Esophagus squamous epithelium (tissue), 5 donors: ENCODE measurements at places on chromosomes 4 and X. TPM values are rescaled to one million over a fixed set of nuclear protein-coding genes. Genes with fewer than 3 reads are reported as not detected.

The PAGE2 gene
- total RNA-seq, result not detected

The JCHAIN gene
- 2.0 TPM for total RNA-seq

The MFSD8 gene
- total RNA-seq, result 14.6 TPM

The ABLIM2 gene
- 26.7 TPM for total RNA-seq

The DNAAF6 gene
- not detected for total RNA-seq

The UNC5C gene
- total RNA-seq, result 0.11 TPM

The CFAP99 gene
- not detected for total RNA-seq

The JADE3 gene
- total RNA-seq, result 4.6 TPM

The GRIA2 gene
- 0.76 TPM for total RNA-seq

The SERPINA7 gene
- total RNA-seq, result not detected

GRCh38 chr4:148497258-148497657, 55.0 kb upstream of the NR3C2 start:
- no peak for DNase-seq

DNA sequence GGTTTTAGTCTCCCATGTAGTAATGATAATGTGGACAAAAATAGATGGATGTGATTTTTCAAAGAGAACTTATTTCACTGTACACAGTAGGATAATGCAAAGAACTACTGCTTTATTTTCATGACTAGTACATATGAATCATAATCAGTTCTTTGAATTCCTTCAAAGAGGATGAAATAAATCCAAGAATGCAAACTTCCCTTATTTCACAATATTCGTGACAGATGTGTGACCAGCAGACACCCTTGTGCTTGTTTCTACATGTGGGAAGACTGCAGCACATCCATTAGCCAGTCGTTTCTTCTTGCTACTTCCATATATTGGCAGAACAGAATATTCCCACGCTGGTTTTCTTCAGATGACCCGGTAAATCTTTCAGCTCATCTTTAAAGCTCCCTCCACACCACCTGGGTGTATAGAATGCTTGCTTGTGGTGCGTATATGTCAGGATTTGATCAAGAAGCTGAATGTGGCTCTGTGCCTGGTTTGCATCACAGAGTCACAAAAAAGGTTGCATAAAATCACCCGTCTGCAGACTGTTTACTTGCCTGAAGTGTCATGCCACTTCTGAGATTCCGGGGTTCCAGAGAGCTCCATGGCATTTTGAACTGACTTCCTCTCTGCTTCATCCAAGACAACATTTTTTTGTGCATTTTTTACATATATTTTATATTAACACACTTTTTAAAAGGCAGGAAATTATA, 47.7 kb upstream of the FAT4 start:
- DNase-seq, result no peak

GRCh38 chr4:26299254-26299882, 21.4 kb upstream of the RBPJ start:
- DNase-seq, result no peak

DNA sequence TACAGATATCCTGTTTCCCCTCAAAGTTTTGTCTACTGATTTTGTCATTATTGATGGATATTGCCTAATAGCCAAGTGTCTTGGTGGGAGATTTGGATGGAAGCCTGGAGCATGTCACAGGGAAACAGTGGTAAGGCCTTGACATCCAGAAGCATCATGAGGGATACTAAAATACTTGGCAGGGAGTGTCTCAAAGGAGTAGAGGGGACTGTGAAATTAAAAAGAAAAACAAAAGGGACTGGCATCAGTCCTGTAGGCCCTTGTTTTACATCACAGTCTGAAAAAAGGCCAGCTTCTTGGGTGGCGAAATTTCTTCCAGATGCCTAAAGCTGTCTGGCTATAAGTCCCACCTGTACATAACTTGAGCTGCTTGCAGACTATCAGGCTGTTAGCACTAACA, 83.8 kb downstream of the GUCY2F start:
- DNase-seq, result no peak

- DNase-seq, result no peak
These were observed 149.2 kb downstream of the SPATA18 start for GRCh38 chr4:52200339-52200725.

- no peak for DNase-seq
These were observed 16.6 kb downstream of the CENPVL2 start for GRCh38 chrX:51665981-51666380.

DNA sequence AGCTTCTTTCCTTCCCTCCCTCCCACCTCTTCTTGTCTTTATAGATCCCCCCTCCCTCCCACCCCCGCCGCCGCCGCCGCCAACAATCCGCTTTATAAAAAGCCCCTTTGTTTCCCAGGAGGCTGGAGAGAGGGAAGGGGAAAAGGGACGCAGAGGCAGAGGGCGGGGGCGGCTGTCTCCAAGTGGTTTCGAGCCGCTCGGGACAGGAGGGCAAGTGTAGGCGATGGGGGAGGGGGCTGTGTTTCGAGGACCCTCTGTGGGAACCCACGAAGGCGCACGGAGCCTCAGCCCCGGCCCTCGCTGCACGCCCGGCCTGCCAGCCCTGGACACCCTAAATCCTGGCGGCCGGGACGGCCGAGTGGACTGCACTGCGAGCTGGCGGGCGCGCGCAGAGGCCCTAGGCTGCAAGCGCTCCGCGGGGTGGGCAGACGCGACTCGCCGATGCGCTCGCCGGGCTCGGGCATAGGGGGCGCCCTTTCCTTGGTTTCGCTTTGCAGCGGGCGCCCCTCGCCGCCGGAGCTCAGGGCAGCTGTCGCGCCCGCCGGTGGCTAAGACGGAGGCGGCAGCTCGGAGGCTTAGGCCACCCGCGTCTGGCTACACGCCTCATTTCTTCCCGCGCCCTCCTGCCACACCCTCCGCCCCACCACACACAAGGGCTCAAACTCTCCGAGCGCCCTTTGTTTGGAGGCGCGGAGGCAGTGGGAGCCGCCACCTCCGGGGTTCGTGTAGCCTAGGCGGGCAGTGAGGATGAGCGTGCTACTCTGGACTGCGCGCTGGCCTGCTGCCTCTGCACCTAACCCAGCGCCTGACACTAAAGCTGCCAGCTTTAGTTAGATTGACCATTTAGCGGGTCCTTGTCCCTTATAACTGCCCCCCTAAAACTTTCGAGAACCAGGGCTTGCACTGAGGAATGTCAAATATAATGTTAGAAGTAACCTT, 2.2 kb downstream of the MAMLD1 start:
- no peak for DNase-seq

- no peak for DNase-seq
These were observed 27.4 kb upstream of the CCSER1 start for GRCh38 chr4:90099812-90100211.

- no peak for DNase-seq
These were observed 96.0 kb upstream of the PPP2R3B start for GRCh38 chrX:482702-483203.

- DNase-seq, result no peak
These were observed 40.6 kb downstream of the ARHGAP10 start for GRCh38 chr4:147772459-147772969.

GRCh38 chr4:16665942-16666551, 232.4 kb downstream of the LDB2 start:
- no peak for DNase-seq

DNA sequence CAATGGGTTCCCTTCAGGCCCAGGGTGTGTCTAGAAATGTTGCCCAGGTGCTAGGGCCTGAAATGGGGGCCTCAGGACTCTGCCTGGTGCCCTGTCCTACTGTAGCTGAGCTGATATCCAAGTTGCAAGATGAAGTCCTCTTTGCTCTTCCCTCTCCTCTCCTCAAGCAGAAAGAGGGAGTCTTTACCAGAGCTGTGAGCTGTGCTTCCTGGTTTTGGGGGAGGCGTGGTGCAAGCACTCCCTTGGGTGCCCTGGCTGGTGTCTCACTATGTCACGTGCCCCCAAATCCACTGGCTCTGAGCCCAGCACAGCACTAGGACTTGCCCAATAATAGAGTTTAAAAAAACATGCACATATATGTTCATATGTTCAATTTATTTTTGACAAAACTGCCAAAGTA, 29.3 kb upstream of the CT47A1 start:
- DNase-seq, result no peak

DNA sequence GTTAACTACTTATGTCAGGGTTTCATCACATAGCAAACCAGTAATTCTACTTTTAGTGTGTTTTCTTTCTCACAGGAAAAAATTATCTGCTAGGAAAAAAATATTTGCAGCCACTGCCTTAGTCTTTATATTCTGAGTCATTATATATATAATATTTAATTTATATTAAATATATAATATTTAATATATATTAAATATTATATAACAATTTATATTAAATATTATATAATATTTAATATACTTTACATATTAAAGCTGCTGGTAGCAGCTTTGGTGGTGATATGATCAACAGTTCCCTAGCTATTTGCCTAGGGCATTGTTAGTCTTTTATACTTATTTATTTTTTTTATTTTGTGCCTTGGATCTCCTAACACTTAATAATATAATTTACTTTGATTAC, 381.6 kb downstream of the STIM2 start:
- DNase-seq, result no peak
